ENCODE measurements at places on chromosomes 3 and 15.
A peak's percentile ranks its signal among the peaks of the same experiment; 100 is the strongest.

GRCh38 chr3:131795390-131796090, 239.3 kb downstream of the CPNE4 start:
- DNase-seq = peak; percentile 54

DNA sequence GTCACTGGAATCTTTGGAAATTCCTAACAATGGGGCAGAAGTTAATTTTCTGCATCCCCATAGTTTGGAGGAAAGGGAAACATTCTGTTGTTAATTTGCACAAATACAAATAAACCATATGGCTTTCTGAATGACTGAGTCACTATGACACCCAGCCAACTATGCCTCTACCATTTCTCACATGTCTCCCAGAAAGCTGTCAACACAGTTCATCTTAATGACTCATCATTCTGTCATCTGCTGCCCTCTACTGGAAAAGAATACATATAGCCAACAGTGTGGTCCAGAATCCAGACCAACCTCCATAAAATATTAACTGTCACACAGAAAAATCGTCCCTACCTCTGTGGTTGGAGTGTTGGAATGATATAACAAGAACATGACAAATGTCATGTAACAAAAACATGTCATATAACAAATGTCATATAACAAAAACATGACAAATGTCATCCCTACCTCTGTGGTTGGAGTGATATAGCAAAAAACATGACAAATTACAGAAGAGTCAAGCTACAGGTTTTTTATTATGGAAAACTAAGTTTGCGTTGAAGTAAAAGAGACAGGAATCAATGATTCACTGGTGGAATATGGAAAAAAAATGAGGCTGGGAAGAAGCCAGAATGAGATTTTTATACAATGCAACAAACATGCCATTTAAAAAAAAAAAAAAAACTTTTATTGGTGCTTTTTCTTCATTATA, 47.7 kb upstream of the GYG1 start:
- DNase-seq = peak; percentile 75

- no peak for DNase-seq
Measured at GRCh38 chr3:98730886-98731537, 32.1 kb upstream of the ST3GAL6 start.

DNA sequence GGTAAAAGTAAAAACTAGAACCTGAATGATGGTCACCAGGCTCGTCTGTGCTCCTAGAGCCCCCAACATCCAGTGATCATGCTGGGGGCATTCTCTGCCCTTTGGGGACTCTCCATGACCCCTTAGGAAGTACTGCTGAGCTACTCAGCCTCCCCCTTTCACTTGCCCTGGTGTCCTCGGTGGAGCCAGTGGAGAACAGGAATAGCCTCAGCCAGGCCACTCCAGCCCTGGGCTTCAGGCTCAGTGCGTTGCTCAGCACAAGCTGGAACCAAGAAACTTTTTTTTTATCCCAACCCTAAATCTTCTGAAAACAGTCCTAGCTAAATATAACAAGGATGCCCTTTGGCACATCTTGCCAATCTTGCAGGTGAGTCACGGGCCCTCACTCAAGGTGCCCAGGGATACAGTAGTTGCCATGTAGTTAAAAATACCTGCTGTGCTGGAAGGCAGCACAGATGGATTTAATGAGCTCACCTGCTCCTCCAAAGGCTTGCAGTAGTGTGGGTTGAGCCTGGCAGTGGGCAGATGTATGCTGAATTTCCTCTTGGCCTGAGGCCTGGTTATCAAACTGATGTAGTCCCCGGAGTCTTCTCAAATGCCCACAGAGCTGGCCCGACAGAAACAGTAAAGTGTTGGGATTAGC, 46.9 kb upstream of the TMEM158 start:
- DNase-seq = no peak

- DNase-seq = no peak
Measured at GRCh38 chr15:68578980-68579935, at the start of gene CORO2B. Gene CORO2B (plus strand): TSS chr15:68578993. CDS start chr15:68579263, 270 bp downstream.

DNA sequence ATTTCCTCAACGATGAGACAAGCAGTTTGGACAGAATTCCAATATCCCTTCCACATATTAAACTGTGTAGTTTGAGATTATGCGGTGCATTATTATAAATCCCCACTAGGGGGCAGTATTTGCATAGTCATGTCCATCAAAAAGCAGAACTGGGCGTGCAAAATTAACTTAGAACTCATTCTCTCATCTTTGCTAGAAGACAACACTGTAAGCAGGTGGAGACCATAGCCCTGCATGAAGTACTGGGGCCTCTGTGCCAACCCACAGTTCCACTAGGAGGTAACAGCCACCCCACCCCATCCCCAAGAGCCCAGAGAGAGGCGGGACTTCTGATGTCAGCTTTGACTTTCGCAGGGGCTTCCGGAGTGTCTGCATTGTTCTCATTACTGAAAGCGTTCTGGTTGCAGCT, 106.6 kb upstream of the TMC3 start:
- DNase-seq = peak; percentile 14

DNA sequence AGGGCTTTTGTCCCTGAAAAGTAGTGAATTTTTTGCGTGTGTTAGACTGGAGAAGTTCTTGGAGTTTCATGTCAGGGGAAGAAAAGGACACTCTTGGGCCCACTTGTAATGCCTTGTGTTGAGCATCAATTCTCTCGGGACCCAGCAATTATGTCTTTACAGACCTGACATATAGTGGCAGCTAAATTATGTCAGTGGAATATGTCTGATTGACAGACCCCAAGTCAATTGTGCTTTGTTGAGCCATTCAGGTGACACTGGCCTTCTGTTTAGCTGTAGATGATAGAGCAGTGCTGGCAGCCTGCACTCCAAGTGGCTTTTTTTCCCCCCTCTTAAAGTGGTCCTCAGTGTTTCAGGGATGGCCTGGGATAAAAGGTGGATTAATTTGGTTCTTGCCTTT, 112.1 kb upstream of the AGBL1 start:
- DNase-seq = no peak

DNA sequence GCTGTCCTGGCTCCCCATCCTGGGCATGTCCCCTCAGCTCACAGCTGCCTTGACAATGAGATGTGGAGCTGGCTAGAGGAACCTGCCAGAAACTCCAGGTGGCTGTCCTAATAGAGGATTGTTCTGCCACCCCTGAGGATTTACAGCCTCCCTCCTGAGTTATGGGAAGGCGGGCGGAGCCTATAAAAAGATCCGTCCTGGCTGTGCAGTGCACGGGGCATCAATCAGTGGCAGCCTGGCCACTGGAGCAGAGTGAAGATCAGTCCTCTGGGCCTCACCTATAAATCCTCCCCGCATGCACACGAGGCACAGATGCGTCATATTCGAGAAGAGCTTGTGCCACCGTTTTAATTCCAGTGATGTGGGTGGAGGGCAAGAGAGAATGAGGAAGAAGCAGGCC, 90.0 kb downstream of the MEGF11 start:
- no peak for DNase-seq

- DNase-seq = no peak
Measured at GRCh38 chr3:127680798-127681221, 8.1 kb downstream of the ABTB1 start.
